ENCODE measurements at places on chromosomes 1 and 21. TPM values are rescaled to one million over a fixed set of nuclear protein-coding genes. Genes with fewer than 3 reads are reported as not detected.

GRCh38 chr1:10856863-10857598 is 60.6 kb upstream of the CASZ1 start:
- DNase-seq: no peak

DNA sequence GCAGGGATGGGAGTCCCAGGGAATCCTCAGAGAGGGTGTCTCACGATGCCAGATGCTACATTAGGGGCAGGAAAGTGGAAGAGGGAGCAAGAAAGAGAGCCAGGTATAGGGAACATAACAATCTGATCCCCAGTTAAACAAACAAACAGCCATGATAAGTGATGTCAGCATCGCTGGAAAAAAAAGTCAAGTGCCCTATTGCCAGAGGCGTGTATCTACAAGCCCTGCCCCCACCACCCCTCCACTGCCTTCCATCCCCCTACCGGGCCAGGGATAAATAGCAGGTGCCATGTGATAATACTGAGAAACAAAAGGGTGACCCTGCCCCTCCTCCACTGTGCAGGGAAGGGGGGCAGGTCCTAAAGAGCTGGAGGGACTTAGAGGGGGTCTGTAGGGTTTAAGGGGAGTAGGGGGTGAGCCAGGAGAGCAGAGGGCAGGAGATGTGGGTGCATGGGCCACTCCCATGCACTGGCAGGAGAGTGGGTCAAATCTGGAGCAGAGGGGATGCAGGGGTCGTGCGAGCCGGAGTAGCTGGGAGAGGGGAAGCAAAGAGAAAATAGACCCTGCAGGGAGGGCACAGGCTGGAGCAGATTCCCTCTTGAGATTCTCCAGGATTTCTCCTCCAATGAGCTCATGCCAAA is 3.4 kb downstream of the SLC26A9 start:
- DNase-seq: peak; percentile 66

DNA sequence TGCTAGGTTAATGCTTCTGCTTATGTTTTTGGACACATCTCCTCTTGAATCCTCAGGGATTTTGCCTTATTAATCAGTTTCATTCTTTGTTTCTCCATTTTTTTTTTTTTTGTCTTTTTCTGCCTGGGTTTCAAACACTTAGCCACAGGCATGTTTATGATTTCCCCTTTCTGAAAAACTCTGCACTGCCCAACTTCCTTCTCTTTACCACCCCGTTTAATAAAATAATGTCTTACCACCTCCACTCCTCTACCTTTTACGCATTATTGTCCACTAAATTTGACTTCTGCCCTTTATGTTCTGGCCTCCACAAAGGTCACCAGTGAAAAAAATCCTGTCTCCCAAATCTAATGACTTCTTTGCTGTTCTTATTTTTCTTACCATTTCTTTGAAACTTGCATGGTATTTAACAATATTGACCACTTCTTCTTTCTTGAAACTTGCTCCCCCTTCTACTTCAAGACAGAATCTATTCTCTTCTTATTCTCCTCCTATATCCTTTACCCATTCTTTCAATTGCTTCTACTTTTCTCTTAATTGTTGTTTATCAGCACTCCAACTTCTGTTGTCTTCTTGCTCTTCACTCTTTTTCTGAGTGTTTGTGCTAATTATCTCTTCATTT is 150.3 kb downstream of the TNFSF18 start:
- no peak for DNase-seq

- DNase-seq: no peak
Measured at GRCh38 chr21:36908260-36908908, 58.1 kb downstream of the HLCS start.

GRCh38 chr1:51924455-51924854 is 45.9 kb upstream of the NRDC start:
- DNase-seq: no peak

DNA sequence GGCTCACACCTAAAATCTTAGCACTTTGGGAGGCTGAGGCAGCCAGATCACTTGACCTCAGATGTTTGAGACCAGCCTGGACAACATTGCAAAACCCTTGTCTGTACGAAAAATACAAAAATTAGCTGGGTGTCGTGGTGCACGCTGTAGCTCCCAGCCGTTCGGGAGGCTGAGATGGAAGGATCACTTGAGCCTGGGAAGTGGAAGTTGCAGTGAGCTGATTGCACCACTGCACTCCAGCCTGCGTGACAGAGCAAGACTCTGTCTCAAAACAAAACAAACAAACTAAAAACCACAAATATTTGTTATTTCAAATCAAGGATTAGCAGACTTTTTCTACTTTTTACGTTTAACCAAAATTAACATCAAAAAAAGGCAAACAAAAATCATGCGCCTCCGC is 31.3 kb downstream of the INKA2 start:
- DNase-seq: no peak

- DNase-seq: no peak
Measured at GRCh38 chr1:172874950-172875349, 175.8 kb downstream of the TNFSF18 start.

- DNase-seq: no peak
Measured at GRCh38 chr1:167763525-167764220, 41.9 kb downstream of the MPZL1 start.

- no peak for DNase-seq
Measured at GRCh38 chr1:234879147-234880080, 249.2 kb downstream of the TOMM20 start.

GRCh38 chr1:166905136-166905535 is 29.1 kb upstream of the TADA1 start:
- DNase-seq: no peak

GRCh38 chr1:63269571-63269970 is 52.8 kb upstream of the FOXD3 start:
- DNase-seq: no peak

GRCh38 chr1:187876775-187877174 is 1048.0 kb downstream of the PLA2G4A start:
- DNase-seq: no peak

The IRF6 gene
- total RNA-seq: 0.47 TPM

The OR2T11 gene
- total RNA-seq: not detected

The DMBX1 gene
- not detected for total RNA-seq

The NR5A2 gene
- total RNA-seq: 2.0 TPM

The WNT2B gene
- total RNA-seq: 4.0 TPM

The AMY2B gene
- total RNA-seq: 9.9 TPM

The MYOG gene
- not detected for total RNA-seq

The SLC22A15 gene
- total RNA-seq: 49.4 TPM
